ENCODE measurements at places on chromosomes 2 and 18. TPM values are rescaled to one million over a fixed set of nuclear protein-coding genes. Genes with fewer than 3 reads are reported as not detected.

Gene CYBRD1
- 192 TPM for total RNA-seq

Gene LYPD6B
- 85.3 TPM for total RNA-seq

- H3K27me3 ChIP-seq: no peaks in the 10 kb centered on the region
- no peaks in the 10 kb centered on the region for H3K36me3 ChIP-seq
- no peak for DNase-seq
- no peak overlapping the region for H3K4me3 ChIP-seq
- no peak overlapping the region for H3K27ac ChIP-seq
- H3K4me1 ChIP-seq: no peaks in the 10 kb centered on the region
Observed at GRCh38 chr2:233672886-233673285, 1.2 kb downstream of the UGT1A9 start.

GRCh38 chr2:33516456-33516995, 40.1 kb downstream of the RASGRP3 start:
- no peak for DNase-seq
- H3K4me1 ChIP-seq: peaks cover 3% of the 10 kb centered on the region
- no peak overlapping the region for H3K4me3 ChIP-seq
- H3K27me3 ChIP-seq: no peaks in the 10 kb centered on the region

DNA sequence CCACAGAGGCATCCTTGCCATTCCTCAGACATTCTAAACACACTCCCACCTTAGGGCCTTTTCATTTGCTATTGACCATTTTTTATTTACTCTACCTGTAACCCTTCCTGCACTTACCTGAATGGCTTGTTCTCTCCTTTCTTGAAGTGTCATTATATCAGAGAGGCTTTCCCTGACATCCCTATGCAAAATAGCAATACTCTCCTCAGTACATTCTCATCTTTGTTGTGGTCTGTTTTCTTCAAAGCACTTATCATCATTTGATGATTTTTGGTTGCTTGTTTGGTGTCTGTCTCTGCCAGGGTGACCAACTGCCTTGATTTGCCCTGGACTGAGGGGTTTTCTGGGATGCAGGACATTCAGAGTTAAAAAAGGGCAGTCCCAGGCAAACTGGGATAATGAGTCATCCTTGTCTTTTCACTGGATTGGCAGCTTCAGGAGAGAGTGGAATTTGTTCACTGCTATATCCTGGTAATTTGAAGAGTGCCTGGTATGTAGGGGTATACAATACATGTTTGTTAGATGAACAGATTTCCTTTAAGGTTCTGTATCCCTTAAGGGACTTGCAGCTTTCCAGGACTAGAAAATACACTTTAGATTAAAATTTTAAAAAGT, 102.4 kb downstream of the BABAM2 start:
- H3K36me3 ChIP-seq: no peaks in the 10 kb centered on the region
- no peak overlapping the region for H3K27ac ChIP-seq
- H3K27me3 ChIP-seq: no peaks in the 10 kb centered on the region
- no peak for DNase-seq
- peaks cover 7% of the 10 kb centered on the region for H3K4me1 ChIP-seq

- peaks cover 39% of the 10 kb centered on the region for H3K4me1 ChIP-seq
- H3K4me3 ChIP-seq: peak overlapping the region; percentile 94
- H3K27ac ChIP-seq: peak overlapping the region; percentile 98
- no peaks in the 10 kb centered on the region for H3K36me3 ChIP-seq
Observed at GRCh38 chr2:45652090-45653031, 886 bp downstream of the PRKCE start.

- H3K36me3 ChIP-seq: no peaks in the 10 kb centered on the region
- H3K4me1 ChIP-seq: no peaks in the 10 kb centered on the region
- DNase-seq: no peak
- no peaks in the 10 kb centered on the region for H3K27me3 ChIP-seq
Observed at GRCh38 chr2:53356291-53356905, 411.2 kb upstream of the CHAC2 start.

Gene GYPC
- 21.3 TPM for total RNA-seq

Gene IL18RAP
- total RNA-seq: 0.59 TPM

Gene SKOR2
- total RNA-seq: not detected

GRCh38 chr2:149629026-149629425, 41.5 kb upstream of the MMADHC start:
- no peak for DNase-seq
- H3K27ac ChIP-seq: no peak overlapping the region
- no peaks in the 10 kb centered on the region for H3K4me1 ChIP-seq
- no peaks in the 10 kb centered on the region for H3K27me3 ChIP-seq
- no peak overlapping the region for H3K4me3 ChIP-seq
- no peaks in the 10 kb centered on the region for H3K36me3 ChIP-seq

- DNase-seq: no peak
- H3K27me3 ChIP-seq: no peaks in the 10 kb centered on the region
- H3K4me1 ChIP-seq: peaks cover 11% of the 10 kb centered on the region
- H3K4me3 ChIP-seq: no peak overlapping the region
Observed at GRCh38 chr2:48425402-48425801, 104.6 kb upstream of the STON1 start.

- no peaks in the 10 kb centered on the region for H3K4me1 ChIP-seq
- no peaks in the 10 kb centered on the region for H3K27me3 ChIP-seq
- H3K36me3 ChIP-seq: peaks cover 6% of the 10 kb centered on the region
- H3K4me3 ChIP-seq: no peak overlapping the region
Observed at GRCh38 chr2:72963423-72964145, 46.3 kb downstream of the EMX1 start.

Gene GPR35
- 7.5 TPM for total RNA-seq

DNA sequence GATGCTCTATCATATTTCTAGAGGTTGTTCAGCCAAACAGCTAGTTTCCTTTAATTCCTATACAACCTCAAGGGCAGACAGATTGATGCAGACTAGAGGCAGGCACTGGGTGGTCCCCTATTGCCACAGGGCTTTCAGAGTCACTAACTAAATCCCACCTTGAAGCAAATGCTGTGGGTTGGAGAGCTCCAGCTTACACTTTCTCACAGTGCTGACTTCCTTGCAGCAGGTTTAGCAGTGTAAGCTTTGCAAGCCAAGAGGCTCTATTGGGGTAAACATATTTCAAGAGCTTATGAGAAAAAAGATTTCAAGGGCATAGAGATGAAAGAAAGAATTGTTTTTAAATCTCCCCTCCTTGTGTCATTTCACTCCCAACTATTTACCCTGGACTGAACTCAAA, 366.5 kb upstream of the CRIM1 start:
- no peaks in the 10 kb centered on the region for H3K27me3 ChIP-seq
- no peak overlapping the region for H3K27ac ChIP-seq
- H3K4me3 ChIP-seq: no peak overlapping the region
